Activated naive CD8-positive, alpha-beta T cell treated with anti-CD3 and anti-CD28 coated beads for 36 hours (primary cell): ENCODE measurements at places on chromosomes 2 and 18.

DNA sequence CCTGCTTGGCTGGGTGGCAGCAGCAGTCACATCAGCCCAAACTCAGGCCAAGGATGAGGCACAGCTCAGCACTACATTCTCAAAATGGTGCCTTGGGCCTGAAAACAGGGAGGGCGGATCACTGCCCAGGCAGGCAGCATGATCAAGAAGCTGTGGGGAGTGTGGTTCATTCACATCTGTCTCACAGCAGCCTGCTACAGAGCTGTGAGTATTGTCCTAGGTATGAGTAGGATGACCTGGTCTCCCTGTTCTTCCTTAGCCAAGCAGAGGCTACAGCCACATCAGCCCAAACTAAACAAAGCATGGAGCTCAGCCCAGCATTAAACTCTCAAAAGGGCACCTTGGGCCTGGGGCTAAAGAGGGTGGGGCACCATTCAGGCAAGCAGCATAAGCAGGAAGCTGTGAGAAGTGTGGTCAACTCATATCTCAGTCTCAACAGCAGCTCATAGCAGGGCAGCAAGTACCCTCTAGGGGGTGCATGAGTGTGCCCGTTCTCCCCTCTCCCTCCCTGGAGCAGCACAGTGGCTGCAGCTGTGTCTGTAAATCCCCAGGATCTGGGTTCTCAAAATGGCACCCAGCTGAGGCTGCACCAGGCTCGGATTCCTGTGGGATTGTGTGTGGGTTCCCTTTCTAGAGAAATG lies 139.6 kb downstream of the TRABD2A start:
- DNase-seq, result peak; percentile 50

GRCh38 chr2:18104595-18105224 lies 226.2 kb downstream of the KCNS3 start:
- DNase-seq, result no peak

DNA sequence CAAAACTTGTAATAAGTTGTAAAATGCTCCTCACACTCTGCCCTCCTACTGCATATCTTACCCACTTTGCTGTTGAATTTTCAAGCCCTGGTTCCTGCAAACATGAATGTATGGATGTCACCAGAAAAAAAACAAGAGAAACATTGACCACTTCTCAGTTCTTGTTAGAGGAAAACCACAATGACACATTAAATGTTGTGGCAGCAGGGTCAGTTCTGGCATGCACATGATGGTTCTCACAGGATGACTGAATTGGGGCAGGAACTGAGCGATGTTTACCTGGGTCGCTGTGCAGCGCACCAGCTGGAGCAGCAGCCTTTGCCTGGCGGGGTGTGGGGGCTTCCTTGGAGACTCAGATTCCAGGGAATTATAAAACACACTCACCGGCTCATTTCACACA lies 14.0 kb upstream of the PRKCE start:
- DNase-seq, result no peak

DNA sequence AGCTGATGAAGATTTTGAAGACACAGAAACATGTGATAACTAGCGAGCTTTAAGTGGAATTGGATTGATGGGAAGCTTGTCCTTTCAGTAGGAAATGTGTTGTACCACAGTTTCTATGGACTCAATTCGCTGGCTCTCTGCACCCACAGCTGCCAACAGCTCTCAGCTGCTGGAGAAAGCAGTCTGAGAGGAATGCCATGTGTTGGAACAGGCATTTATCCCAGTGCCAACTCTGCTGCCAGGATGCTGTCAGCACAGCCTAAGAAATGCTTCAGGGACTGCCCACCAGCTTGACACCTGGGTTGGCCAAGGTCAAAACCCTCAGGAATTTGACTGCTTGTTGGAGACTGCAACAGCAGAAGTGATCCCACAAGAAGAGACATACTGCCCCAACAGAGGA lies 193.0 kb upstream of the THSD7B start:
- no peak for DNase-seq

DNA sequence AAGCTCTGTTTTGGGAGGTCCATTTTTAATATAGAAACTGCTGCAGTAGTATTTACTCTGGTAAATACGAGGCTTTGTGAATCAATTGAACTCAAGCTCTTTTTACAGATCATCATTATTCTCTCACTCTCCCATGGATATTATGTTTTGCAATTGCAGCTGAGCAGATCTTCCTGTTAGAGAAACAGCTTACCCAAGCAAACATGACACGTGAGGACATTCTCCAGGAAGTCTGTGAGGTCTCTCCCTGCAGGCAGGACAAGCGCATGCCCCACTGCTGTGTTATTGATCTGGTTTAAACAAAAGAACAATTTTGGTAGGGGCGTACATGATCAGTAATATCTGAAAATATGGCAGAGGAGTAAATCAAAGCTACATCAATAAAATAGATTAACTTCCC lies 72.1 kb downstream of the COL6A3 start:
- DNase-seq, result no peak

- no peak for DNase-seq
Measured at GRCh38 chr2:11330457-11331142, 13.8 kb downstream of the ROCK2 start.

- no peak for DNase-seq
Measured at GRCh38 chr2:237892478-237892877, 33.1 kb downstream of the RAMP1 start.

GRCh38 chr18:21930177-21930576 lies 189.6 kb downstream of the MIB1 start:
- no peak for DNase-seq

GRCh38 chr18:57657542-57657941 lies 35.9 kb upstream of the NARS1 start:
- DNase-seq, result no peak

GRCh38 chr18:24942144-24942543 lies 409.8 kb downstream of the ZNF521 start:
- no peak for DNase-seq

GRCh38 chr2:129492548-129492947 lies 486.9 kb upstream of the RAB6C start:
- DNase-seq, result no peak

DNA sequence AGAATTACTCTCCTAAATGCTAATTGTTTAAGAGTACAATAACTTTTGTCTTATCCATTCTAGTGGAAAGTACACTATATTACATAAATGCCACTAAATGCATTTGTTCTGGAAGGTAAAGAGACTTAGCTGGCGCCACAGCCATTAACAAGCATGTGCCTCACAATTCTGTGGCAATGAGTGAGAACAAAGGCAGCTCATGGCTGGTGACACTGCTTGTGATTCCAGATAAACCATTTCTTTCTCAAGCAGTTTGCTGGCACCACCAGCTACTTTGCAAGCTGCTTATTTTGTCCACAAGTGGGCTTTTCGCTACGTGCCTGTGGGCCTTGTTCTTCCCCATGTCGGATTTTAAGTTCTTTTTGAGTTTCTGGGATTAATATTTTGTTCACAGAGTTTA lies 147.6 kb upstream of the SMAD7 start:
- DNase-seq, result no peak

GRCh38 chr18:58590254-58590653 lies 38.6 kb downstream of the ALPK2 start:
- DNase-seq, result no peak

- no peak for DNase-seq
Measured at GRCh38 chr18:44799382-44799906, 118.8 kb downstream of the SETBP1 start.

GRCh38 chr2:190551928-190552327 lies 17.4 kb upstream of the NEMP2 start:
- no peak for DNase-seq

DNA sequence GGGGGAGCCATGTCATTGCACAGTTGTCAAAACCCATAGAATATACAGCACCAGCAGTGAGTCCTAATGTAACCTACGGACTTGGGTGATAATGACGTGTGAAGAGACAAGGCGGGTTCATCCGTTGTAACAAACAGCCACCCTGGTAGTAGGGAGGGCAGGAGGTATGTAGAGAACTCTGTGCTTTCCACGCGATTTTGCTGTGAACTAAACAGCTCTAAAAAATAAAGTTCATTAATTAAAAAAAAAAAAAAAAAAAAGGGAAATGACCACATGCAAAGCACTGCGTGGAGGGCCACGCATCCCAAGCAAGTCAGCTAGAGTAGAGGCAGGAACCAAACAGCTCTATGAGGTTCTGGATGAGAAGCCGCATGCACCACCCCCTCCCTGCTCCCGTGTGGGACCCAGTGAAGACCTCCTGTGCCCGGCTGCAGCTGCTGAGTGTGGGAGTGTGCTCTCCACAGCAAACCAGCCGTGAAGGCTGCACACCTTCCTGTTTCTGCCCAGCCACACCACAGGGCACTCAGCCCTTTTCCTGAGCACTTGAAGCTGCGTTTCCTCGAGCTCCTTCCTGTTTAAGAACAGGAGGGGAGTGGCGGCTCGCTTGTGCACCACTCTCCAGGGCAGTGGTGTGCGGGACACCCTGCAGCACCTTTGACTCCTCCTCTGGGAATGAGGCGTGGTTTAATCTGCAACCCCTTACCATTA lies 65.6 kb downstream of the ODC1 start:
- peak; percentile 21 for DNase-seq

DNA sequence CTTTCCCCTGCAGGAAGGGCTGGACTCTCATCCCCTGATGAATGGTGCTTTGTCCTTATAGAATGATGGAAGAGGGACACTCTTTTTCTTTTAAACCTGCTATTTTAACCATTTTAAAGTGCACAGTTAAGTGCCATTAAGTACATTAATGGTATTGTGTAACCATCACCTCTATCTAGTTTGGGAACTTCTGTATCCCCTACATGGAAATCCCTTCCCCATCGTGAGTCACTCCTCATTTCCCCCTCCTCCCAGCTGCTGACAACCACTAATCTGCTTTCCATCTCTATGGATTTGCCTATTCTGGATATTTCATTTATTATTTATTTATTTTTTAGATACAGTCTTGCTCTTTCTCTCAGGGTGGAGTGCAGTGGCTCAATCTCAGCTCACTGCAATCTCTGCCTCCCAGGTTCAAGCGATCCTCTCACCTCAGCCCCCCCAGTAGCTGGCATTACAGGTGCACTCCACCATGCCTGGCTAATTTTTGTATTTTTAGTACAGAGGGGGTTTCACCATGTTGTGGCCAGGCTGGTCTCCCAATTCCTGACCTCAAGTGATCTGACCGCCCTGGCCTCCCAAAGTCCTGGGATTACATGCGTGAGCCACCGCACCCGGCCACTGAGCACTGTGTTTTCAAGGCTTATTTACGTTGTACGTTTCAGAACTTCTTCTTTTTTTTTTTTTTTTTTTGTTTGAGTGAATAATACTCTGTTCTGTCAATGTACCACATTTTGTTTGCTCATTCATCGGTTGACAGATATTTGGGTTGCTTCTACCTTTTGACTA lies 15.8 kb downstream of the DGKD start:
- DNase-seq, result no peak

- DNase-seq, result no peak
Measured at GRCh38 chr2:205484764-205485163, 197.5 kb upstream of the NRP2 start.

GRCh38 chr2:35976611-35977010 lies 379.0 kb upstream of the CRIM1 start:
- DNase-seq, result no peak

GRCh38 chr2:199940373-199940772 lies 14.9 kb downstream of the TYW5 start:
- no peak for DNase-seq

GRCh38 chr2:28381225-28382180 lies 11.2 kb upstream of the FOSL2 start:
- no peak for DNase-seq

DNA sequence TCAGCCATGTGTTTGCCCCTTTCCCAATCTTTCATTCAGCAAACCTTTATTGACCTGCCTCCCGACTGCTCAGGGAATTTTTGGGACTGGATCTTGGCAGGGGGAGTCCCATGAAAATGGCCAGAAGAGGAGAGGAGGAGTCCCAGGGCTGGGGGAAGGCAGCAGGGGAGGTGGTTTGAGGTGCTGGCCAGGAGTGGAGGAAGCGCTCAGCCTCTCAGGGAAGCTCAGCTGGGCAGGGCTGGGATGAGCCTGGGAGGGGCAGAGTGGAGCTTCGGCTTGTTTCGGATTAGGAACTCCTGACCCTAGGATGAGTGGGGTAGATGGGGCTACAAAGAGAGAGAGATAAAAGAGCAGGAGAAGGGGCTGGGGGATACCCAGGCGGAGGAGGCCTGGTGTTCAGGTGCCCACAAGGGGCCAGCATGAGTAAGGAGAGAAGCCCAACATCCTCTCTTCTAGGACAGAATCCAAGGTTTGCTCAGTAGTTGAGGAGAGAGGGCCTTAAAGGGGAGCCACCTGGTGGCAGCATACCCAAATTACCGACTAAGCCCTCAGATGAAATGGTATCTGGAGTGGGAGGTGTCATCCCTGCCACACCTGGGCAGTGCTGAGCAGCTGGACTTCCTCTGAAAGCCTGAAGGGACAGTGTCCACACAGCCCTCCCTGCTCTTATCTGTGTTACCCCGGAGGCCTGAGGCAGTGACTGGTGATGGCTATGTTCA lies 91.1 kb downstream of the INHBB start:
- peak; percentile 22 for DNase-seq

DNA sequence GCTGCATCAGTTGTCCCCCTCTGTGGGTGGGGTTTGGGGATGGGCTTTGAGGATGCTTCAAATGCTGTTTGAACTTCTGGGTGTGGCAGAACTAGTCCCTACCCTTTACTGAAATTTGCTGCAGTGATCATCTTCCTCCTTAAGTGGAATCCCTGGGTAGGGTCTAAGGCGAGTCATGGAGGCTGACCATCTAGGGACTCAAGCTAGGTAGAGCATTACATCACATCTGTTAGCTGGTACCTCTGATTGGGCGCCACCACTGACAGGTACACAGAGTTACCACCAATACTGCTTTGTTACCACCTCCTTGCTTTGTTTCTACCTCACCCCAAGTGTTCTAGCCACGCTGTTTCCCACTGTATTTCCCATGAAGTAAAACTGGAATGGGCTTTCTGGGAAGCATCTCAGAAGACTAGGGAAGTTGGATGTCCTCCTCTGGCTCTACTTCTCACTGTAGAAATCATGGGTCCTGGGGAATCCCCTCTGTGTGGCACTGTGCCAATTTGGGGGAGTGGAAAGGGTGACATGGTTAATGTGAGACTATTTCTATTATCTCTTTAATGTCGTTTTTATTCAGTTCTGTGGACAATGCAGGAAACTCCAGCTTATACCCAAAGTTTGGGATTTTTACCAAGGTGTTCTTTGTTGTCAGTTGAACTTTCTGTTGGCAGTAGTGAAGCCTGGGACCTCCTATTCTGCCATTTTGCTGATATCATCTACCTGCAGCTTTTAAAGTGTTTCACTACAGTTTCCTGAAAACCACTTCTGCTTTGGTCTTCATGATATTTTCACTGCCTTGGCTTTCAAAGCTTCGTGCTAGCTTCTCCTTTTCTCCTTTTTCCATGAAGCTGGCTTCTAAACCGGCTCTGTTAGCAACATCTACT lies 14.5 kb upstream of the SULT1C4 start:
- peak; percentile 14 for DNase-seq

- no peak for DNase-seq
Measured at GRCh38 chr2:238423561-238424312, 3.0 kb upstream of the ASB1 start.

- no peak for DNase-seq
Measured at GRCh38 chr2:11720752-11721151, 25.7 kb upstream of the LPIN1 start.
